Fibroblast of mammary gland (primary cell): ENCODE measurements at places on chromosomes 4 and X.

GRCh38 chrX:134971926-134972325 is 18.9 kb upstream of the SMIM10 start:
- DNase-seq, result peak; percentile 24

GRCh38 chr4:183344523-183345255 is 22.5 kb upstream of the CLDN24 start:
- DNase-seq, result no peak

- peak; percentile 61 for DNase-seq
These were observed 28.3 kb downstream of the PRDM8 start for GRCh38 chr4:80225595-80225994.

GRCh38 chr4:151000747-151001429 is 14.2 kb downstream of the LRBA start:
- DNase-seq, result no peak

GRCh38 chrX:30010471-30010870 is 204.9 kb upstream of the MAGEB2 start:
- no peak for DNase-seq

GRCh38 chr4:39702716-39703115 is 4.8 kb downstream of the UBE2K start:
- DNase-seq, result no peak
